Neural progenitor cell (in vitro differentiated cells): ENCODE measurements at places on chromosomes 1 and 21.

GRCh38 chr1:117846674-117847425, 82.6 kb downstream of the GDAP2 start:
- DNase-seq = no peak

GRCh38 chr1:188906921-188907641, 1570.6 kb downstream of the BRINP3 start:
- DNase-seq = peak; percentile 9

DNA sequence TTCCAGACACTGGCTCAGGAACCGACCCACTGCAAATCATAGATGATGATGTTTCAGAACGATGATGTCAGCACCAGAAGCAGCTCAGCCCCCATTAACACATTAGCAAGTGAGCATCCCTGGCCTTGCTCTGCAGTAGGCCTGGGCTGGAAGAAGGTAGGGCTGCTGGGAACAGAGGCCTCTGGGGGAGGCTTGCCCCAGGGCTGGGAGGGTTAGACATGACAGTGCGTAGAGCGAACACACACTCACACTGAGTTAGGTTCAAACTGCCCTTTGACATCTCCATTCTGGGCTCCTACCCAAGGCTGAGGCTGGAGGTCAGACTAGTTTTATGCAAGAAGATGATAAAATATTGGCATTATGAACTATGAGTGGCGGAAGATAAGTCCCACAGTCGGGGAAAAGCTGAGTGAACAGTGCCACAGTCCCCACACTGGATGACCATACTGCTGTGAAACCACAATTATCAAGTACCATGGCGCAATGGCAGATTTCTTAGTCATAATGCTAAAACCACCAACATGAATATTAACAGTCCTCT, 91.1 kb downstream of the DMRTB1 start:
- DNase-seq = no peak

- DNase-seq = no peak
Measured at GRCh38 chr1:89959719-89960118, 35.2 kb upstream of the ZNF326 start.

DNA sequence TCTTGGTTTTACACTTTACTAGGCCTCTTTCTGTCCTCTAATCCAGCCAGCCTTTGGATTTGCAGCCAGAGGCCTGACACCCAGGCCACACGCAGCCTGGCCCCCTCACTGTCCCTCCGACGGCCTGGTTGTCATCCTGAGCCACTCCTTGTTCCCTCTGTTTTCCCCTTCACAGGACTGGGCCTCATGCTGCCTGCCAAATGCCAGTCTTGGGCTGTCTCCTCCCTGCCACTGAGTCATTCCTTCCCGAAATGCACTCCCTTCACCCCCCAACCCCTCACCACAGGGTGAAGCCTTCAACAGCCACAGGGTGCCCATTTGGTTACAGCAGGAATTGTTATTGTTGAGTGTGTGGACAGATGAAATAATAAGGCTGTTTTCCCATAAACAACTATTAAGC, 21.3 kb downstream of the ACOT11 start:
- DNase-seq = no peak
